ENCODE measurements at places on chromosomes 7 and 10.

DNA sequence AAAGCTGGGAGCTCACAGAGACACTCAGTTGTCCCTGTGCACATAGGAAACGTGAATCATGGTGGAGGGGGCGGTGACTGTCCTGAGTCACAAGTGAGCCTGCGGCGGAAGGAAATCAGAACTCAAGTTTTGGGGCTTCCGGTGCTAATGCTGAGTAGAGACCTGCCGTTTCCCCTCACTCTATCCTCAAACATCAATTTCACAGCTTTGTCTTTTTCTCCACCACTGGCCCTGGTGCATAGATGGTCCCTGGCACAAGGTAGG lies 21.9 kb downstream of the ADCYAP1R1 start:
- no peak for DNase-seq

DNA sequence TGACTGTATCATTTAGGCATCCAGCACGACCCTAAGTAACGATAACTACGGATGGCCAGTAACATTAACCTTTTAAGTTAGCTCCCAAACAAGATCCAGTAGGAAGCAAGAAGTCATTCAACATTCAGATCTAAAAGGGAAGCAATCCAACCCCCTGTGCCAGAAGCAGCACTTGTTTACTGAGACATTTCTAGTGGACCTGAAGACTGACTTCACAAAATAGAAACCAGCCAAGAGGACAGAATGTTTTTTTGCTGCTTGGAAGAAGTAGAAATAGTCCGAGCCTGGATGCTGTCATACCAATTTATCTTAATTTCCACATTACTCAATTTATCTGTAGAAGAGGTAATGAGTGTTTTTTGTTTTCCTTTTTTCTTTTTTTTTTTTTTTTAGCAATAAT lies 88.0 kb upstream of the CTTNBP2 start:
- no peak for DNase-seq

- peak; percentile 40 for DNase-seq
Observed at GRCh38 chr10:87092376-87092860, 2.2 kb downstream of the GLUD1 start.

- DNase-seq = no peak
Observed at GRCh38 chr10:111319866-111320265, 243.0 kb downstream of the ADRA2A start.

DNA sequence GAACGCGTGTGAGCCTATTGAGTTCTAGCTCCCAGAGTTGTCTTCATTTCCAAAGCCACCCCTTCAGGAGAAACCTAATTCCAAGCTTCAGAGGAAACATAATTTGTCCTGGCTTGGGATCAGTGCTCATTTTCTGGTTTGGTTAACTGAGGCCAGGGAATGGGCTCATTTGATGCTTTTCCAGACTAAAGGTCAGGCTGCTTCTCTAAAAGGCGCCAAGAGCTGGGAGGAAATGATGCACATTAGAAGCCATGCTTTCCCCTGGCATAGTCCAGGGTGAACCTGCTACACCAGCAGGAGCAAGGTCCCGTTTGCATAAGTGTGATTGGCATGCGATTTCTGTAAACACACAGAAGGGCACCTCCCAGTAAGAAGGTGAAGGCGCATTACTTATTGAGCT lies 435.0 kb downstream of the GALNT17 start:
- no peak for DNase-seq

DNA sequence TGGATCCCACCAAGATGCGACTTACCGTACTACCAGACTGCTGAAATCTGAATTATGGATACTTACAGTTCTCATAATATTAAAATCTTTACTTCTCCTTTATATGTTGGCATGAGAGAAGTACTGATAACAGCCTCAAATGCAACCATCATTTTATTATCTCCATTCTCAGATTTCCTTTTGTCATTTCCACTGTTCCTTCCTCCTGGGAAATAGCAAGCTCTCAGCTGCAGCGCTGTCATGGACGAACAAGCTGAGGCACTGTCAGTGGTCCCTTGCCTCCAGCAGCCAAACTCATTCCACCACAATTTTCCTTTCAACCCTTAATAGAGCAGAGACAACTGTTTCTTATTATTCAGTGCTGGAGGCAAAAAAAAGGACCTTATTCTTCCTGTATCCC lies 478.4 kb downstream of the ARL4A start:
- DNase-seq = no peak

DNA sequence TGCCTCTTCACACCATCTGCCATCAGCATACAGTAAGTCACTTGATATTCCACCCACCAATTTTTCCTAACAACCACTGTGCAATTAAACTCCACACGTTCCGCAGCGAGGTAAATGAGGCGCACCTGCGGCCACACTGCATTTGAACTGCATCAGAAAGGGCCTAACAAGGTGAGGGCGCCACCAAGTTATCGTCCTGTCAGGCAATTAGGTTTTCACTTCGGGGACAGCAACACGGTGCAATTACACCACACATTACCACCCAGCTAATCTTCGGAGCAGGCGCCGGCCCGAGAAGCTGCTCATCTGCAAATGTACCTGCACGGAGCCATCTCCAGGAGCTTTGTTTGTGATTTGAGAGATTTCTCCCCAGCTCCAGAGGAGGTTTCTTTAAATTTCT lies 84.4 kb downstream of the EBF3 start:
- DNase-seq = no peak

- no peak for DNase-seq
Observed at GRCh38 chr7:112453505-112454171, 3.4 kb downstream of the IFRD1 start.

DNA sequence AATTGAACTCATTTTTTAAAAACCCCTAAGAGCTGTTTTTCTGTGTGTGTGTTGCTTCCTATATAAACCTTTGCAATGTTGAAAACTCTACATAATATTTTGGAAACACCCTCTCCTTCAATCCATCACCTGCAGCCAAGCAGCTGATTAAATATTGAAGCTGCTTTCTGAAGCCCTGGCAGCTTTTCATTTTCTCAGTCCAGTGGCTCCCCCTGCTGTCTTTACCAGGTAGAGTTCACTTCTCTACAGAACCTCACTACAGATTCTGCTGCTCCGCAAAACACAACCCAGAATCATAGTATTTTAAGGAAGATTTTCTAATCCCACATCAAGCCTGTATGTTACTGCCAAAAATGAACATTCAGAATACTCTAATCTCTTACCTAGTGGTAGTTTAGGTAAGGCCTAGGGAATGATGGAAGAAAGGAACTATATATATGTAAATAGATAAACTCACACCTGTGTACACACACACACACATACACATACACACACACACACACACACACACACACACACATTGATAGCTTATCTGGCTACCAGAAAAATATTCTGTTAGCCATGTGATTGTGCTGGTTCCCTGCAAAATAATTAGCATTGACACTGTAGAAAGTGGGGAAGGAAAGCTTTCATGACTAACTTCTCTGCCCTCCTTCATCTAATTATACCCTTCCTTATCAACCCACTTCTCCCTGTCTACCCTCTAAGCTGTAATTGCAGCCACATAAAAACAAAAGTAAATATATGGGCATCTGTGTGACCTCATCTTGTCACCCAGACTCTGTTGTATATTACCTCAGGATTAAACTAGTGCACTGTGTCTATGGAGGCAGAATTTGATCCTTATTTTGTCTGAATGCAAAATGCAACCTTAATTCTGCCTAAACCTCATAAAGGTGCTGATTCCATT lies 229.5 kb upstream of the FZD1 start:
- no peak for DNase-seq

- no peak for DNase-seq
Observed at GRCh38 chr10:113991091-113991860, 52.4 kb upstream of the ADRB1 start.

GRCh38 chr7:124155432-124156022 lies 122.7 kb upstream of the TMEM229A start:
- DNase-seq = no peak

GRCh38 chr10:60377955-60378354 lies 11.7 kb downstream of the ANK3 start:
- no peak for DNase-seq

DNA sequence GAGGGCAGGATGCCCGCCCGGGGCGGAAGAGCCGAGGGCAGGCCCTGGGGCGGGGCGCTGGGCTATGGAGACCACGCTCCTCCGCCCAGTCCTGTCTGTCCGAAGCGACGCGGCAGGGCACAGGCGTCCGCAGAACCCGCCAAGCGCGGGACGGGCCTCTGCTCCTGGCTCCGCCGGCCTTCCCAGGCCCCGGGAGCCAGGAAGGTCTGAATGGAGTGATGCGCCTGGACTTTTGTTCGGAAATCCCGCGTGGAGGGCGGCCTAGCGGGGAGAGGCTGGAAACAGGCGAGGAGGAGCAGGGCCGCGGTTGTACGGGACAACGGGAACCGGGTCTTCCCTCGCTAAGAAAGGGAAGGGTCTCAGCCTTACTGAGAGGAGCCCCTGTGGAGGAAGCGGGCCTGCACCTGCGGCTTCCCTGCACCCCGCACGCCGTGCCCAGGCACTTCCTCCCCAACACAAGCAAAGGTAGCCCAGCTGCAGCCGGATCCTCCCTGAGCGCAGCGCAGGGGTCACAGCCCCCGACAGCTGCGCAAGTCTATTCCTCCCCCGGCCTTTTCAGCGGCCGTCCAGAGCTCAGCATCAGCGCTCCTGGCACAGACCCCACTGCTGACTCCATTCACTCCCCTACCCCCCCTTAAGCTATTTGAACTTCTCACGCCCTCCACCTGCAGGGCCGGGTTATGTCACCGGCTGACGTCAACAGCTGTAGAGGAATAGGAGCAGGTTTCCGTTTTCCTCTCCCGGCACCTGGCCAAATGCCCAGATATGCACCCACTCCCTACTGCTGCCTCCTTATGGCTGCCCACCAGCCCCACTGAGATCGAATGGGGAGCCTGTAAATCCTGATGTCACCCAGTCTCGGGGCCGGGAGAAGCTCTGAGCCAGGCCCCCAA lies 143.2 kb upstream of the RET start:
- DNase-seq = peak; percentile 24

DNA sequence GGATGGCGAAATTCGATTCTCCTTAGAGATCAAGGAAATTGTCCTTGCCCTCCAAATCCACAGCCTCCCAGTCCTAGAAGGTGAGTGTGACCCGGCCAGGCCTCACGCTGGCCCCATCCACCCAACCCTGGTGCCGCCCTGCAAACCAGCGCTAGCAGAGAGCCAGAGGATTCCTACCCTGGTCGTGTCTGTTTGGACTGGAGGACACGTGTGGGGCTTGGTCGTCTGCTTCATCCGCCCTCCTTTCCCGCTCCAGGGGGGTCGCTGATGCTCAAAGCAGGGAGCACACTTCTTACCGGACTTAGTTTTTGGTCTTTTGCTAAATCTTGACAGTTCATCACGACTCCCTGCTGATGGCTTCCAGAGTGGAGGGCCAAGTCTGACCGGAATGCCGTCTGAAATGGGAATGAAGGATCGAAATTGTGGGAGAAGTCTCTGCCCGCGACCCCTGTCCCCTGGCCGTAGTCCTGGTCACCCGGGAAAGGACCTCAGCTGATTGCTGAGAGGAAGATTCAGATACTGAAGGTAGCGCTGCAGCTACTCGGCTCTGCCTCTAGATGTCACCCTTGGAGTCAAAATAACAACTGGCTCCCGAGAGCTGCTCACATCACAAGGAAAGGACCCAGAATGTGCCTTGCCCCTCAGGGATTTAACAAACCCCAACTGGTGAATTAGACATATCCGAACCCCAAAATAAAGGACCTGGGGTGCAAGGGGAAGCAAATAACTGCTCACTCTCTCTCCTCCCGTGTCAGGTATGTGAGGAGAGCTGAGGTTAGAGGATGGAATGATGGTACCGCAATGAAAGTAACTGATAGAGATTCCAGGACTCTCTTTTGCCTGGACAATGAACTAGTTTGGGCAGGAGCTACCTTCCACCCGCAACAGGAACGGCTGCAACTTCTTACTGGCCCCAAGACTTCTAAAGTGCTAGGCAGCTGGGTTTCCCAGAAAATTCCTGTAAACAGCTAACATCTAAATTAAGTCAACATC lies 23.5 kb upstream of the ORC5 start:
- DNase-seq = peak; percentile 53

Data from CD4-positive, alpha-beta T cell treated with Interleukin-12 subunit alpha and Interleukin-12 subunit beta, for 1 hour (primary cell).